Hematopoietic multipotent progenitor cell (in vitro differentiated cells): ENCODE measurements at places on chromosomes 6 and 20.
A peak's percentile ranks its signal among the peaks of the same experiment; 100 is the strongest.

DNA sequence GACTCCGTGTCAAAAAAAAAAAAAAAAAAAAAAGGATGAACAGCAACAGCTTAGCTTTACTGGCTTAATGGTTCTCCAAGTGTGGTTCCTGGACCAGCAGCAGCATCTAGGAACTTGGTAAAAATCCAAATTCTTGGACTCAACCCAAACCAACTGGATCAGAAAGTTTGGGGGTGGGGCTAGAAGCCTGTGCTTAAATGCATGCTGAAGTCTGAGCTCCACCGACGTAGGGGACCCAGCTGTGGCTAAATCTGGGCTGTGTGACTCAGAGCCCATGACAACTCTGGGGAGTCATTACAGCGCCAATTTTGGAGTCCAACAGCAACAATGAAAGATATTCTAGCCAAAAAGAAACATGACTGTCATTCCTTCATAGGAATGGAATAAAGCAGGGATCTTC, 13.6 kb upstream of the CHD6 start:
- no peak for DNase-seq

GRCh38 chr20:38961530-38962043, 557 bp upstream of the DHX35 start:
- DNase-seq: no peak

GRCh38 chr20:37714978-37715672, 21.3 kb downstream of the CTNNBL1 start:
- DNase-seq: peak; percentile 44

- DNase-seq: no peak
Observed at GRCh38 chr20:13322198-13322597, 101.1 kb downstream of the ISM1 start.

- no peak for DNase-seq
Observed at GRCh38 chr20:44496976-44497375, 21.3 kb downstream of the TTPAL start.

- DNase-seq: no peak
Observed at GRCh38 chr6:9455864-9456658, 958.8 kb downstream of the TFAP2A start.

- DNase-seq: no peak
Observed at GRCh38 chr6:135202836-135203235, 21.7 kb downstream of the MYB start.

- DNase-seq: no peak
Observed at GRCh38 chr6:11711003-11711983, 67.3 kb downstream of the ADTRP start.

DNA sequence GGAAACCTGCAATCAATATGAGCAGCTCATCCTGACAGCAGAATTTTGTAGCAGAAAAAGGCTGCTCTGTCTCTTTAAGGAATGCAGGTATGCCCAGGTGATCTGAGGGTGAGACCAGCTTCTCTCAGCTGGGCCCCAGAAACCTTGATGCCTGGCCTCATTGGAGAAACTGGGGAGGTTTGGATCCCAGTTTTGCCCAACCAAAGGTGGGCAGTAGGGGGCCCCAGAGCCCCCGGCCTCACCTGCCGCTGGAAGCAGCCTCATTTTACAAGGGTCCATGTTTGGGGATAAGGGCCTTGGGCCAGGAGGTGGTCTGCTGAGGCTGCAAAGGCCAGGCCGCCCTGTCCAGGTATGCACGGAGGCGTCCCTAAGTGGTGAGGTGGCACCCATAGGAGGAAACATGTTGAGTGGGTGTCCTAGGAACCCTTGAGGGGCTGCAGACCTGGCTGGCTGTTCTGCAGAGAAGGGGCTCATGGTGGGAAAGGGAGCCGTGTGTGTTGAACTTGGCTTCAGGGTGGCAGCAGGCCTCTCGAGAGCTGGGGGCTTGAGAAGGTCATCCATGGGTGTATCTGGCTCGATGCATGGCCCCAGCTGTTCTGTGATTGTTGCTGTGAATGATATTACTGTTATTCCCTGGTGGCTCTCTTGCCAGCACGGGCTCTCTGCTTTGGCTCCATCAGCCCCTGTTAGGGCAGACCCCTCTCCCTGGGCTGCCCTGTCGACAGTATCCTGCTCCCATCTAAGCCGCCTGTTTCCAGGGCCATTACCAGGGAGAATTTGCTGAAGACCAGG, 208.4 kb downstream of the CDH4 start:
- no peak for DNase-seq

DNA sequence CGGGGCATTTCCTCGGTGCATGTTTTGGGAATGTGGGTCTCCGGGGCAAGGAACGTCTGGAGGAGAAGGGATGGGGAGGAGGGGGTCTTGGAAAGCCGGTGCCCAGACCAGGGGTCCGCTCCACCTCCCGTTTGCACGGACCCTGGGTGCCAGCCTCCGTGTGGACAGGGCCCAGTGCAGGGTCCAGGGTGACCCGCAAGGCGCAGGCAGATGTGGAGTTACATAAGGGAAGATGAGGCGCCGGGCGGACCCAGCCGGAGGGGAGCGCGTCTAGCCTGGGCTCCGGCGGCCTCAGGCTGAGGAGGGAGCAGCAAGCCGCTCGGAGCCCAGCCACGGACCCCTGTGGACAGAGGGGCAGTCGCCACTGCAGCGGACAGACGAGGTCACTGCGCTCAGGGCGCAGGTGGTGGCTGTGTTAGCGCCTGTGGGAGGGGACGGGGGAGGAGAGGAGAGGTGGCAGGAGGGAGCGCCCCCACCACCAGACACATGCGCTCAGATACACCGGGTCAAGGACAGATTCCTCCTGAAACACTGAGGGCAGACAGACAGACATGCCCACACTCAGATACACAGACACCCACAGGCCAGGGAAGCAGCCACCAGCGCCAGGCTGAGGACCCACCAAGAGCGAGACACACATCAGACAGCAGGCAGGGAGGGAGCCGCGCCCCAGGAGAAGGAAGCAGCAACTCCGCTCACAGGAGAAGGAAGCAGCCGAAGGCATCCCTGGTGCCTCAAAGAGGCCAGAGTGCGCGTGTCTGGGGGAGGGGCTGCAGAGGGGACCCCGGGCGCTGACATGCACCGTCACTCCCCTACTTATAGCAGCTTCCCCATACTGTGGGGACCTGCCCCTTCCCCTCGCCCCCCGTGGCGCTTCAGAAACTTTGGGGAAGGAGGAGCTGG, 839 bp upstream of the HRH3 start:
- DNase-seq: peak; percentile 37

GRCh38 chr20:10067321-10067720, 32.5 kb downstream of the ANKEF1 start:
- DNase-seq: no peak

- no peak for DNase-seq
Observed at GRCh38 chr6:145373826-145374225, 361.5 kb downstream of the EPM2A start.

GRCh38 chr6:170098428-170099170, 192.3 kb downstream of the DLL1 start:
- DNase-seq: no peak

GRCh38 chr6:168045706-168046620, 33.0 kb downstream of the FRMD1 start:
- no peak for DNase-seq

GRCh38 chr20:56760610-56761009, 131.5 kb downstream of the TFAP2C start:
- DNase-seq: no peak

- DNase-seq: no peak
Observed at GRCh38 chr6:167404385-167405049, 79.6 kb downstream of the TTLL2 start.

GRCh38 chr6:64538722-64539121, 903.1 kb downstream of the PHF3 start:
- DNase-seq: no peak

GRCh38 chr6:99512033-99512432, 3.2 kb downstream of the USP45 start:
- DNase-seq: no peak

GRCh38 chr20:2451939-2452732, 18.5 kb downstream of the SNRPB start:
- no peak for DNase-seq

DNA sequence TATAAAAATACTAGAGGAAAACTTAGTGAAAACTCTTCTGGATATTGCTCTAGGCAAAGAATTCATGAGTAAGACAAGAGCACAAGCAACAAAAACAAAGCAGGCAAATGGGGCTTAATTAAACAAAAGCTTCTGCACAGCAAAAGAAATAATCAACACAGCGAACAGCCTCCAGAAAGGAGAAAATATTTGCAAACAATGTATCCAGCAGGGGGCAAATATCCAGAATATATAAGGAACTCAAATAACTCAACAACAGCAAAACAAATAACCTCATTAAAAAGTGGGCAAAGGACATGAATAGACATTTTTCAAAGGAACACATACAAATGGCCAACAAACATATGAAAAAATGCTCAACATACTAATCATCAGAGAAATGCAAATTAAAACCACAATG, 17.1 kb upstream of the HECA start:
- DNase-seq: no peak

DNA sequence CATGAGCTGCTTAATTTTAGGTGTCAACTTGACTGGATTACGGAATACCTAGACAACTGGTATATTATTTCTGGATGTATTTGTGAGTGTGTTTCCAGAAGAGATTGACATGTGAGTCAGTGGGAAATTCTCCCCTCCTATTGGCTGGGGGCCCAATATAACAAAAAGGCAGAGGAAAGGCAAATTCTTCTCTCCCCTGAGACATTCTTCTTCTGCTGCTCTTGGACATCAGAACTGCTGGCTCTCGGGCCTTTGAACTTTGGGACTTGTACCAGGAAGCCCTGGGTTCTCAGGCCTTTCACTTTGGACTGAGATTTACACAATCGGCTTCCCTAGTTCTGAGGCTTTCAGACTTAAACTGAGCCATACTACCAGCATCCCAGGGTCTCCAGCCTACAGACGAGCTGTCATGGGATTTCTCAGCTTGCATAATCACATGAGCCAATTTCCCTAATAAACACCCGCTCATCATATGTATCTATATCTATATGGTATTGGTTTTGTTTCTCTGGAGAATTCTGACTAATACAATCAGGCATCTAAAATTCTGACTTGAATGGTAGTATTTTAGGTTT, 7.6 kb upstream of the BTN3A3 start:
- DNase-seq: no peak

DNA sequence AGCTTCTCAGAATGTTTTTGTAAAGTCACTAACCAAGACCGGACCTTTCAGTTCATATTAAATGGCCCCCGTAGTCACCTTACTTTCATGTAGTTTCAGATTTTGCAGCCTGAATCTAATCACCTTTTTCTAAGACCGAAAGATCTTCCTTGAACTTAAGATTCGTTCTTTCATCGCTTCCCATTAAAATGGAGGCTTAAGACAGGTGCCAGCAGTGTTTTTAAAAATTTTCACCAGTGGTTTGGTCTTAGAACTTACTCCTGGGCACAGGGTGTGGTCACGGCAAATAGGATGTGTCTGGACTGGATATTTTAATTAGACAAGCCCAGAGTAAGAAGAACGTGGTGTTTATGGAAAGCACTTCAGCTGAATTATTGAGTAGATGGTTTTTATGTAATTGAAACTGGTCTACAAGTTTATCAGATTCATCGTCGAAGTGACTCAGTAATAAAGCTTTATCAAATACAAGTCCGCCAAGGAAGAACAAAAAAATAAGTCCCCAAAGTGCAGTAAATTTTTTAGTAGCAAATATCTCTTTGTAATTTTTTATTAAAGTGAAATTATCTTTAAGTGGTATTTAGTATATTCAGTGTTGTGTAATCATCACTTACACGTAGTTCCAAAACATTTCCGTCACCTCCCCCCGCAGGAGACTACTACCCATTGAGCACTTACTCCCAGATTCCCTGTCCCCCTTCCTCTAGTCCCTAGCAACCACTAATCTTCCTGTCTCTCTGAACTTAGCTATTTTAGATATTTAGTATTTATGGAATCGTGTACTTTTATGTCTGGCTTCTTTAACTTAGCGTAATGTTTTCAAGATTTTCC, 868 bp downstream of the SRSF3 start:
- DNase-seq: no peak

GRCh38 chr6:168480481-168480880, 39.5 kb downstream of the SMOC2 start:
- DNase-seq: no peak

GRCh38 chr20:39800548-39800947, 838.4 kb downstream of the DHX35 start:
- DNase-seq: no peak

- no peak for DNase-seq
Observed at GRCh38 chr6:150924808-150925589, 59.5 kb downstream of the MTHFD1L start.

GRCh38 chr6:169168706-169169105, 84.9 kb downstream of the THBS2 start:
- DNase-seq: no peak

- no peak for DNase-seq
Observed at GRCh38 chr20:14848806-14849205, 511.4 kb upstream of the FLRT3 start.

- DNase-seq: no peak
Observed at GRCh38 chr6:150119173-150119572, 23.7 kb upstream of the PPP1R14C start.

DNA sequence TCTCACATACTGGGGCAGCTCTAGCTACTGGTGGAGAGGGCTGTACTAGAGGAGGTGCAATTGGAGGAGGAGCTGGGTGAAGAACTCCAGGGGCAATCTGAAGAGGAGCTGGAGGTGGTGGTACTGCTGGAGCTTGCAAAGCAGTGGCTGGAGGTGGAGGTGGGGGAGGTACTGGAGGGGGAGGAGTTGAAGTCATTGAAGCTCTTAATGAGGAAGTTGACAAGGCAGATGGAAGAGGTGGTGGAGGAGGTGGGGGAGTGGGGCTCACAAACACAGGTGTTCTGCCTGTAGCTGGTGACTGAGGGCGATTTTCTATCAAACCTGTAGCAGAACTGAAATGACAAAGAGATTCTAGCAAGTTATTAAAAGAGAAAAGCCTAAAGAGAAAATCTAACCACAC, 77.6 kb downstream of the WASF1 start:
- no peak for DNase-seq

DNA sequence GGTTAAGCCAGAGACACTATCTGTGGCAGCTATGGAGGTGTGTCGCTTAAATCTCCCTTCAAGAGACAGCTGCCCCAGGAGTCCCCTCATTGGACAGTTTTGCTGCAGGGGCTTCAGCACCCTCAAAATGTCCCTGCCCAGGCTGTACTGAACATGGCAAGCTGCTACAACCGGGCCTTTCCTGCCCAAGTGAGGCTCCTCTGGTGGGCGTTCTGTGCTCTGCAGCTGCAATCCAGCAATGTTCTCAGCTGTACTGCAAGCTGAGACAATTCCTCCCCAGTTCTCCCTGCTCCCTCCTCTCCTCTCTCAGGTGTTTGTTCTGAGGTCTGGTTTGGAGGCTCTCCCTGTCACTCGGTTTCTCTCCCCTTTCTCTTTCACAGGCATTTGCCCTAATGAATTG, 190.8 kb upstream of the LAMP5 start:
- no peak for DNase-seq
